A673 (cell line): ENCODE measurements at places on chromosomes 6 and 20. TPM values are rescaled to one million over a fixed set of nuclear protein-coding genes. Genes with fewer than 3 reads are reported as not detected.

DNA sequence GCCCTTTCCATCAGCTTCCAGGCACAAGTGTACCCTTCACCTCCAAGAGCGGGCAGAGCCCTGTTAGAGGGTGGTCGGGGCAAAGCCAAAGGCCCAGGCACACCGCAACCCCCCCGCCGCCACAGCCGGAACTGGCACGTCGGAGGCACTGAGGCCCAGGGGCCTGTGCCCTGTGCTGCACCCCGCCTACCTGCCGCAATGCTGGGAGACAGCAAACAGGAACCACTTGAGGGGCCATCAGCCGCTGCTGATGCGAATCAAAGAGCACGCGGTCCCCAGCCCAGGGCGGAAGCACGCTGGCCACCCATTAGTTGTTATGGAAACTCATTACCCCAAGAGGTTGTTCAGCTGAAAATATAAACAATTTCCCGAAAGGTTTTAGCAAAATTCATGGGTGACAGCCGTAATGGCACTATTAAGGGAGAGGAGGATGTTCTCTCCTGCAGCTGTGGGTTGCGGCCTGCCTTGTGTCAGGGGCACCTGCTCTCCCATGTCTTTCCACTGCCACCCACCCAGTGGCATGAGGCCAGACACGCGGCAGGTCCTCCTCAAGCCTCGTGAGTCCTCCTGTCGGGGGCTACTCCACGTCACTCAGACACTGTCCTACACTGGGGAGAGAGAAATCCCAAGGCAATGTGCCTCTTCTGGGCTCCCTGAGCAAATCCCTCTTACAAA, 65.3 kb downstream of the EDN3 start:
- no peak for DNase-seq

- DNase-seq = no peak
Measured at GRCh38 chr6:160057080-160057479, 64.5 kb upstream of the SLC22A1 start.

GRCh38 chr6:77133031-77133430, 330.3 kb downstream of the HTR1B start:
- DNase-seq = no peak

DNA sequence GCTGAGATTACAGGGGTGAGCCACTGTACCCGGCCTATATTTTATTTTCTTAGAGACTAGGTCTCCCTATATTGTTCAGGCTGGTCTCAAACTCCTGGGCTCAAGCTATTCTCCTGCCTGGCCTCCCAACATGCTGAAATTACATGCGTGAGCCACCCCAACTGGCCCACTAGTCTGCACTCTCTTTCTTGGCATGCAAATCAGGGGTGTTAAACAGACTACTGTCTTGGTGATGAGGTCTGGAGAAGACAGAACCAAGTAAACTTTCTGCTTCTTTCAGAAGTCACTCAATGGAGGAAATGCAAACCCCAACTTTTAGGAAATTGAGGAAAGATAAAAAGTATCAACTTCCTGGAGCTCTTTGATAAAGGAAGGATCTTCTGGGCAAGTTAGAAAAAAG, 8.0 kb upstream of the TUBB2B start:
- no peak for DNase-seq

GRCh38 chr6:36961441-36962435, 7.2 kb downstream of the PI16 start:
- no peak for DNase-seq

DNA sequence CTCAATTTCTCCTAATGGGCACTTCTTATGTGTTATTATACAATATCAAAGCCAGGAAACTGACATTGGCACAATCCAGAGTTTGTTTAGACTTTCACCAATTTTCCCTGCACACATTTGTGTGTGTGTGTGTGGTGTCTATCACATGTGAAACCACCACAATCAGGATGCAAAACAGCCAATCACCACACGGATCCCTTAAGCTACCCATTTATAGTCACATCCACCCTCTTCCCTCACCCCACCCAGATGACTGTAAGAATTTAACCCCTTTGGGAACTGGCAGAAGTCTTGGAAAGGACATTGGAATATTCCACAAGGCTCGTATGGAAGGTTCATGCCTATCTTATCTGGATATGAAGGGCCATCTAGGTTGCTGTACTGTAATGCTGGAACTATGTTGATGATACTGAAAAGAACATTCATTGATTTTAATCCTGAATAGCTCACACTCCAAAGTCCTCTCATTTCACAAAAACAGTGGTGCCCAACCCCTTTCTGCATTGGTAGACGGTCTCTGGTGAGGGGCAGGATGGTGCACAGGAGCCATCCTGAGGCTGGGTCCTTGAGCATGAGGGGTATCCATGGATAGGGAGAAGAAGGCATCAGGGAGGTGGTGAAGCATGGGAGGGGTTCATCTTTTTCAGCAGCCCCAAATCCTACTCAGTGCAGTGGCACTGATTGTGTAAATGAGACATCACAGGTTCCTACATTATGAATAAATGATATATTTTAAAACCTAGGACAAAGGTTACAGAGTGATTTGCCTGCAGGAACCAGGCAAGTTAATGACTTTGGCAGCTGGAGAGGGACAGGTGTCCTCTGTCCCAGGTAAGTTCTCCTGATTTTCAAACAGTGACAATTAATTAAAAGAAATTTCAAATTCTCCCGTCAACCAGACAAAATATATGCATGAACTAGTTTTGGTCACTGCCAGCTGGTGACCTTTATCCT, 12.1 kb upstream of the CTCFL start:
- DNase-seq = no peak

DNA sequence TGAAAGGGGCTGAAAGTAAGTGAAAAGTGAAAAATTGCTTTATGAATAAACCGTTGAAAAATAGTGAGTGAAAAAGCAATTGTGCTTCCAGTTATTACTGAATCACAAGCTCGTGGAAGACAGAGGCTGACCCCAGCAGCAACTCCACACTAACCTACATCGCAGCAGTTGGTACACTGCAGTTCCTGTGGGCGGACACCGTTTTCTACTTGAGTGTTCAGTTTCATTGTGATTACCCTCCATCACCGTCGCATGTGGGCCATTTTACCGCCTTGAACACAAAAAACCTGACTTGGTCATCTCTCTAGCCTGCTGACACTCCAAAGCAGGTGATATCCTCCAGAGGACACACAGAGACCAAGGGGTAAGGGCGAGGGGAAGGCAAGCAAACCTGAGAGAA, 28.4 kb downstream of the PRDM1 start:
- DNase-seq = no peak

DNA sequence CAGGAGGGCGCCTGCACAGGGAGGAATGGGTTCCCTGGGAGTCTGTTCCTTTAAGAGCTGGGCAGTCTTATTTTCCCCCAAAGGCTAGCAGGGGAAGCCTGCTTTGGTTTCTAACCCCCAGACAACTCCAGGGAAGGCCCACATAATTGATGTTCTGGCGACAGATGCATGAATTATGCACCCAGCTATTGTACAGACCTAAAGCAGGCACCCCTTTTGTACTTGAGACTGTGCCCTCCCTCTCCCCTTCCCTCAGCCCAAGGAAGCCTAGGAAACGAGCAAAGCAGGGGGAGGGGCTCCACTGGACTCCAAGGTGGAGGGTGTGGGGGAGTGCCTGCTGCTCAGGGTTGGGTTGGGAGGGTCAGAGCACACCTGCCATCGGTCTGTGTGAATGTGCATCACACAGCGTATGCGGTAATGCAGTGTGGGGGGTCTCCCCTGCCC, 102.1 kb downstream of the KCNB1 start:
- DNase-seq = no peak

DNA sequence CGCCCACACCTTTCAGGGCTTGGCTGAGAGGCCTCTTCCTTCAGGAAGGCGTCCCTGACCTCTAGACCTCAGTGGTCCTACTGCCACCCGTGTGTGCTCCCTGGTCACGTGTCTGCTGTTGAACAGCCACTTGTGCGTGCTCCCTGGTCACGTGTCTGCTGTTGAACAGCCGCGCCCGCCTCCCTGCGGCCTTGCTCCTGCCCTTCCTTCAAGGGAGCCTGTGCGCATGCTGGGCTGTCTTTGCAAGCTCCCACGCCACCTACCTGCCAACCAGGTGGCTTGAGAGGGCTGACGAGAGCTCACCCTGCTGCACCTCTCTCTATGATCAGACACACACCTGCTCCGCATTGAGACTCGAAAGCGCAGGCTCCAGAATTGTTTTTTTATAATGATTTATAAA, 179.3 kb downstream of the BMP7 start:
- DNase-seq = no peak

DNA sequence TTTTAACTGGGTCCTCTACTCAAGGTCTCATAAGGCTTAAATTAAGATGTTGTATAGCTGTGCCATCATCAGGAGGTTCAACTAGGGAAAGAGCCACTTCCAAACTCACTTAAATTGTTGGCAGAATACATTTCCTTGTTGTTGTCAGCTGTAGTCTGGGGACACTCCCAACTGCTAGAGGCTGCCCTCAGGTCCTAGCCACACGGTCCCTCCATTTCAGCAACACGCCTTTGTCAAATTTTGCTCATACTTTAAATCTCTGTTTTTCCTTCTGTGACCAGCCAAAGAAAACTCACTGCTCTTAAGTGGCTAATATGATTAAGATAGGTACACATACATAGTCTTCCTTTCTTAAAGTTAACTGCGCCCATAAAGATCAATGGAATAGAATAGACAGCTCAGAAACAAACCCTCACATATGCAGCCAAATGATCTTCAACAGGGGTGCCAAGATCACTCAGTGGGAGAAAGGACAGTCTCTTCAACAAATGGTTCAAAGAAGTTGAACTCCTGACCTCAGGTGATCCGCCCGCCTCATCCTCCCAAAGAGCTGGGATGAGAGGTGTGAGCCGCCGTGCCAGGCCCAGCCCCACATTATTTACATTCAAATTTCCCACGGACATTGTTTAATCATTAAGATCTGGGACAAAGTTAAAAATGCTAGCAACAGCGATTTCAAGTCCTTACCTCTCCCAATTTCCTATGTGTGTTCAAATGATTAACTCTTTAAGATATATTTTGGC, 76.4 kb upstream of the ELOVL5 start:
- no peak for DNase-seq

DNA sequence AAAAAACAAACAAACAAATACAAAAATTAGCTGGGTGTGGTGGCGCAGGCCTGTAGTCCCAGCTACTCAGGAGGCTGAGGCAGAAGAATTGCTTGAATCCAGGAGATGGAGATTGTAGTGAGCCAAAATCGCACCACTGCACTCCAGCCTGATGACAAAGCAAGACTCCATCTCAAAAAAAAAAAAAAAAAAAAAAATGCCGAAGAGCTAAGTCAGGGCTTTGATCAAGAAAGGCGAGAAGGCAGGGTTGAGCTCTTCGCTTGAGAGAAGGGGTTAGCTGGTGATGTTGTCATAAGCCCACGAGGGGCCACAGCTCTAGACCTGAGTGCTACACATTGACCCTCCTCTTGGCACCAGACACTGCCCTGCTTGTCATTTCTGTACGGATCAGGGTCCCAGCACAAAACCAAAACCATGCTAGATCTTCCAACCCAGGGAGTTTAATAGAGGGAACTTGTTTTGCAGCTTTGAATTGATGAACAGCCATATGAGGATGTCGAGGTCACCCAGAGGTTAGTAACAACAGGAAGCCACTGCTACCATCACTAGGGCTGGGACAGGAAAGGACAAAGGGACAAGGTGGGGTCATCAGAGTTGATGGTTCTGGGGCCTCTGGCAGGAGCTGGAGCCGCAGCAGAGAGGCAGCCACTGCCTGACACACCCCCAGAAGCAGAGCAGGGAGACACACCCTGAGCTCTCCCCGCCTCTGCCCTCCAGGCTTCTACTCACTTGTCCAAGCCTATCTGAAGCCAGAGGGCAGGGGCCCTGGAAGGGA, 122.7 kb downstream of the SNX5 start:
- DNase-seq = no peak

- no peak for DNase-seq
Measured at GRCh38 chr6:158110986-158111385, 57.1 kb downstream of the SERAC1 start.

Gene KIAA0408
- 27.7 and 34.7 TPM in 2 replicates for total RNA-seq

Gene RCAN2
- total RNA-seq = 0.13 TPM in 1 of 2 replicates, not detected in the other

Gene CAGE1
- 0.19 and 0.31 TPM in 2 replicates for total RNA-seq

Gene SCUBE3
- total RNA-seq = 0.04 TPM in 1 of 2 replicates, not detected in the other

Gene BMP5
- 0.49 and 0.98 TPM in 2 replicates for total RNA-seq

Gene ETV7
- 0.33 and 0.58 TPM in 2 replicates for total RNA-seq

Gene FHL5
- 0.84 TPM in 1 of 2 replicates, not detected in the other for total RNA-seq

Gene BPI
- not detected in 2 replicates for total RNA-seq
